ENCODE measurements at places on chromosomes 7 and 10.
A peak's percentile ranks its signal among the peaks of the same experiment; 100 is the strongest.

DNA sequence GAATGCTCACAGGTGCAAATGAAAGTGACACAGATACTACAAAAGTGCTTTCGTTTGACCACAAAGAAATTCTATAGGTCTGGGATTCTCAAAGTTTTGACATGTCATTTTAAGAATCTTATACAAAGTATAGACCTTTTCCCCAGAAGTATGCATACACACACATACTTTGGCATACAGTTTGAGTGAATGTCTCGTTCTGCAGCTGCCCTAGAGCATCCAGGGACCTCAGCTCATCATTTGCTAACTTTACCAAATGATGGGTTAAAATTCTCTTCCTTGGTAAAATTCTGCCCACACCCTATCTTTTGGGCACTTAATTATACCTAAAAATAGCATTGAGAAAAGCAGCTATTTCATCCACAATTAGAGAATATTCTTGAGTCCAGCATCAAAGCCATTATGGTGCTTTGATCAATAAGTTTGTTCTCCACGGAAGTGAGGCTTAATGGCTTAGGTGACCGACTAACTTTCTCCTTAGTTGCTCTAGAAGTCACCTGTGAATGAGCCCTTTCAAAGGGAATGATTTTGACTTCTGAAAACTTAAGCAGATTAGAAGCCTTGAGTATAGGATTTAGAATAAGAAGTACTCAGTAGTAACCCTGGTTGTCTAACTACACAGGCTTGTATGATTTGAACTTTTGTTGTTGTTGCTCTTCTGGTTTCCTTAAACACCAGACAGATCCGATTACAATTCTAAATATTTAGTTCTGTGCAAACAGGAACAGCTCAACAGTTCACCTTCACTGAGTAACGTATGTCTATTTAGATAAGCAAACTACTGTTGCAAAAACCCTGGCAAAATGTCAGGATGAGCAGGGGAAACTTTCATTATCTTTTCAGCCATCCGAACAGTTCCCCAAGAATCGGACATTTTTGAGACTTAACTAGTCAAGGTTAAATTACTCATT is 70.6 kb downstream of the CNNM2 start:
- DNase-seq: no peak

GRCh38 chr7:44061645-44062179 is 3.7 kb downstream of the PGAM2 start:
- DNase-seq: no peak

GRCh38 chr7:30162622-30163124 is 27.9 kb downstream of the MTURN start:
- no peak for DNase-seq

DNA sequence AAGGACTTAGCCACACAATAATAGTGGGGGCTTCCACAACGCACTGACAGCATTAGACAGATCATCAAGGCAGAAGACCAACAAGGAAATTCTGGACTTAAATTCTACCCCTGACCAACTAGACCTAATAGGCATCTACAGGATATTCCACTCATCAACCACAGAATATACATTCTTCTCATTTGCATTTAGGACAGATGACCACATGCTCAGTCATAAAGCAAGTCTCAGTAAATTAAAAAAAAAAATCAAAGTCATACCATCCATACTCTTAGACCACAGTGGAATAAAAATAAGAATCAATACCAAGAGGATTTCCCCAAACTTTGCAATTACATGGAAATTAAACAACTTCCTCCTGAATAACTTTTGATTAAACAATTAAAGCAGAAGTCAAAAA is 155.9 kb downstream of the CDK14 start:
- DNase-seq: no peak

DNA sequence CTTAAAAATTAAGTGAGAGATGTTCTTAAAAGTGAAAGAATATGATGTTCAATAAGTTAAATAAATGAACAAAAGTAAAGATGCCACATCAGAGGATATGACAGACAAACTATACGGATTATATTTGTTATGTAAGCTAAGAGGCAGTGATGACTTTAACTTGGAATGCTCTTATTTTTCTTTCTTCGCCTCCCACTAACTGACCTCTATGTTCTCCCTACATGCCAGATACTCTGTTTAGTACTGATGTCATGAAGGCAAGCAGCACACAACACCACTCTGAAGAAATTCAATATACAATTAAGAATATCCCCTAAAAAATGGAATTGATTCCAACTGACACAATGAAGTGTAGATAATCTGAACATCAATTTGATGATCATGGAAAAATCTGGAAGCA is 223.4 kb downstream of the DOCK4 start:
- no peak for DNase-seq

- DNase-seq: no peak
Measured at GRCh38 chr7:27689150-27689549, 26.5 kb upstream of the HIBADH start.

- DNase-seq: no peak
Measured at GRCh38 chr7:142629588-142630260, 119.5 kb upstream of the PRSS1 start.

DNA sequence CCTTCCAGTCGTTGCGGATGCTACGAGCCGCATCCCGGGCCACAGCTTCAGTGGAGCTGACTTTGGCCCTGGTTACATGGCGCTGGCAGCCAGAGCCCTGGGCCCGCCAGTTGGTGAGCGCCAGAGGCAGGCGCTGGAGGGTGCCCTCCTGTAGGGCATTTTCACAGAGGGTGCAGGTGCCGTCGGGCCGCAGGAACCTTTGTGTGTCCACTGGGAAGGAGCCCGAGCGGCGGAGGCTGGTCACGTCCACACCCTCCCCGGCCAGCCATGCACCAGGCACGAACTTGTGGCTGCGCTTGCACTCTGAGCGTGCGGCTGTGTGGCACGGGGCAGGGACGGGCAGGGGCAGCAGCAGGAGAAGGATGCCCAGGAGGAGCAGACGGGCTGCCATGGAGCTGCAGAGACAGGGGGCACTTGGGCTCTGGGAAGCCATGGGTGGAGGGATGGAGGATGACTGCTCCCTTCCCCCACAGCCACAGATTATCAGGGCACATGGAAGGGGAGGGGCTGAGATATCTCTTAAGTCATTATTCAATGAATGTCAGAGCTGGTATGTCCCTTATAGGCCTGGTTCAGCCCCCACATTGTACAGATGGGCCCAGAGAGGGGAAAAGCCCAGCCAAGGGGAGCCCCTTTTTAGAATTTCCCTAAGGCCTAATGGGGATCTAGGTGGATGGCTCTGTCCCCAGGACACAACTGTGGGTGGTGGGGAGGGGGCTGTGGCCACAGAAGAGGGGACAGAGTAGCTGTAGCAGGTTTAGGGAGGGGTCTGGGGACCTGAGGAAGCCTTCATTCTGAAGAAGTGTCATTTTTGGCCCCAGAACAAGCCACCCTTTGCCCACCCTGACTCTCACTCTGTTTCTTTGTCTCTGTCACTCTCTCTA is 1.8 kb downstream of the PRF1 start:
- DNase-seq: no peak

- no peak for DNase-seq
Measured at GRCh38 chr7:13032084-13032483, 344.7 kb downstream of the ARL4A start.

GRCh38 chr7:30584965-30585364 is 9.7 kb upstream of the GARS1 start:
- DNase-seq: no peak

GRCh38 chr7:151897951-151898686 is 21.2 kb upstream of the PRKAG2 start:
- DNase-seq: no peak

DNA sequence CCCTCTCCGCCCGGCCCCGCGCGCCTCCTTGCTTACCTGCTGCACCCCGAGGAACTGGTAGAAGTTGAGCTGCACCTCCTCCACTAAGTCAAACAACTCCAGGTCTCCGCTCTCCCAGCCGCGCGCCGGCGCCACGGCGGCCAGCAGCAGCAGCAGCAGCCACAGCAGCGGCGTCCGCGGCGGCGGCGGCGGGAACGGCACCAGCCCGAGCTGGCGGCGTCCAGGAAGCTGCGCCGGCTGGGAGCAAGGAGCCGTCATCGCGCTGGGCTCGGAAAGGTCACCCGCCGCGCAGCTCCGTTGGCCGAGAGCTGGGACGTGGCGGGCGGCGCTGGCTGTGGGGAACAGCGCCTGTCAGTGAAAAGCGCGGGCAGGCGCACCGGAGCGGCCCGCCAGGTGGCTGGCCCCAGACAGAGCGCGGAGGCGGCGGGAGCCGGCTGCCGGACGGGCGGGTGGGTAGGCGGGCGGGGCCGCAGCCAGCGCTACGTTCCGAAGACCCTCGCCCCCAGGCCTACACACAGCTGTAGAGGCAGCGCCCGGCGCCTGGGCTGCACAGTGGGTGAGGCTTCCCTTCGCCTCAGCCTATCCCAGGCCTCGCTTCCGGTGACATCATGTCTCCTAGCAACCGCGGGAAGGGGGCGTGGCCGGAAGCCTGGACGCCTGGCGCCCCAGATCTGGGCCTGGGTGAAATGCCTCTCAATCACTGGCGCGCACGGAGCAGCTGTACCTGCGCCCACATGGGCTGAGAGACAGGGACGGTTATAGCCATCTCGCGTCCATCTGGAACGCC is at the start of gene DNAJC1:
Gene DNAJC1 (minus strand): TSS at position 554 of the 787 bp plus-strand sequence. CDS start 296 bp downstream, at position 258.
- DNase-seq: peak; percentile 91

DNA sequence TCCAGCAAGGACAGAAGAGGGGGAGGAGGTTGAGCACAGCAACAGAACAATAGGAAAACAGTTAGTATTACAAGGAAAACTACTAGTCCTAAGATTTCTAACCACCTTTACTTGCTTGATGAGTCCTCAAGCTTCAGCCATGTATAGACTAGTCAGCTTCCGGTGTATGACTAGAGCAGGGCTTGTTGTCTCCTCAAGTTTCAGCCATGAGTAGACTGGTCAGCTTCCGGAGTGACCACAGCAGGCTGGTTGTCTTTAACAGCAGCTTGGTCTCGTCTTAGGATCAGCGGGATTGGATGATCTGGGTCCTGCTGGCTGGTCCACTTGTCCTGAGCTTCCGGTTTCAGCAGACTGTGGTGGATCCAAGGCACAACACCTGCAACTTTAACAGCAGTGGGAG is 10.6 kb upstream of the ZNF239 start:
- DNase-seq: no peak

Data from Jurkat, Clone E6-1 (cell line).